Left lung (tissue), 14 donors: ENCODE measurements at places on chromosomes 4 and X.

DNA sequence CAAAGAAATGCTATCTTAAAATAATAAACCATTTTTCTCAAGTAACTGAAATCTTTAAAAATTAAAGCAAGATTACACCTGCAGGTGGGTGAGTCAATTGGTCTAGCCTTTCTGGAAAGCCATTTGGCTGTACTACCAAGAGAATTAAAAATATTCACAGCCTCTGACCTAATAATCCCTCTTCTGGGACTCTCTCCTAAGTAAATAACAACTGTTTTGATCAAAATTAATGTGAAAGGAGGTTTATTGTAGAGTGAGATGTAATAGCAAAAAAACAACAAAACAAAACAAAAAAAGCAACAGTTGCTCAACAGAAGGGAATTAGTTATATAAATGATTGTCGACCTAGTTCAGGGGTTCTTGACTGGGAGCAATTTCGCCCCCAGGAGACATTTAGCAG is 89.0 kb downstream of the GEMIN8 start:
- no peak for DNase-seq

DNA sequence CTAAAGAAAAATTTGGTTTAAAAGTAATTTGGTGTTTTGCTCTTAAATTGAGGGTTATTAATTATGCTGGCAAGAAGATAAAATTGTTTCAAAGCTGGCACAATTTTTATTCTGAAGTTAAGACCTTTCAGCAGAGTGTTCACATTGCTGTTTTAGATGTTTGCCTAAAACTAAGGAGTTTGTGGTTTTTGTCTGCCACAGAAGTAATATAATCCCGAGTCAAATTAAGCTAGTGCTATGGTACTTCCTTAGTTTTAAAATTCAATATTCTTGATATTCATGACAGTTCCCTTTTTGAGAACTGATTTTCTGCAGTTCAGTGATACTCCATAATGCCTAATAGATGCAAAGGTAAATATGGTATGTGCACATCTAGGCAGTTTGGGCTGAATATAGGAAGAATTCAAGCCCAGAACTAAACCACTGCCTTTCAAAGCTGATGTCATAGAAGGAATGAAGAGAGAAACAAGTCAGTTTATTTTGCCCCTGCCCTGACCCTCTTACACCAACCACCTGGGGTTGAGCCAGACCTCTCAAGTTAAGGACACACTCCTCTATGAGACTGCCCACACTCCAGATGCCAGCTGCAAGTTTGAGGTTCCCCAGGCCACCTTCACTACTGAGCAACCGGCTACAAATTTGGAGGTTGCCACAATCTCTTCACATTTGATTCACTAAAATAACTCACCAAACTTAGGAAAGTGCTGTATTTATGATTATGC is 32.1 kb upstream of the VEGFC start:
- DNase-seq = no peak

DNA sequence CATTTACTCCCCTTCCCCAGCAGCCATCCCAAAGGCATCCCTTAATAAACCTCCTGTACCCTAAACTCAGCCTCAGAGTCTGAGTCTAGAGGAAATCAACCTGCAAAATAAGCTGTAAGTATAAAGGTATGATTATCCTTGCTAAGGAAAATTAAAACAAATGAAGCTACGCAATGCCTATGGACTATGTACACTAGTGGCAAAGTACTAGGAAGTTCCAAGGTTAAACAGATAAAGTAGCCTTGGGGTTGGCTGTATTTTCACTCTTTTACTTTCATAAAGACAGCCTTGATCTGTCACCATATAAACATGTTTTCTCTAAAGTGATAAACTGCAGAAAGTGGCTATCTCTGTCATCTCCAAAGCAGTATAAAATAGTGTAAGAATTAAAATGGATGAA is 35.9 kb downstream of the MAP3K15 start:
- no peak for DNase-seq

- DNase-seq = no peak
These were observed 686 bp downstream of the FIP1L1 start for GRCh38 chr4:53378171-53378482.

- DNase-seq = no peak
These were observed 39.3 kb upstream of the PRPS2 start for GRCh38 chrX:12751887-12752286.

- DNase-seq = no peak
These were observed 120.0 kb upstream of the EGFL6 start for GRCh38 chrX:13449441-13449840.

DNA sequence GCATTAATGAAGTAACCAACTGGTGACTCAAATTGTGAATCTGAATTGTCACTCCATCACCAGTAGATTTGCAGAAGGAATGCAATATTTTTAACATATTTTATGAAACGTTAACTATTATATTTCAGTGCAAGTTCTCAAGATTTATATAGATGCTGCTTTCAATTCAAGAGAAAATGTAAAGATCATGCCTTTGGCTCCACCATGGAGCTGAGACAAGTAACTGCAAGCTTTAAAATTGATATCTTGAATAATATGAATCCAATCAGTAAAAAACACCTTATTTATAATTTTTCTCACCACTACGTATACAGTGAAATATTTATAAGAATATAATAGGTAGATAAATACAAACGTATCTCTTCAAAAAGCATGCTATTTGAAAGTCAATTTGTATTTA is 27.8 kb upstream of the GALNTL6 start:
- no peak for DNase-seq

DNA sequence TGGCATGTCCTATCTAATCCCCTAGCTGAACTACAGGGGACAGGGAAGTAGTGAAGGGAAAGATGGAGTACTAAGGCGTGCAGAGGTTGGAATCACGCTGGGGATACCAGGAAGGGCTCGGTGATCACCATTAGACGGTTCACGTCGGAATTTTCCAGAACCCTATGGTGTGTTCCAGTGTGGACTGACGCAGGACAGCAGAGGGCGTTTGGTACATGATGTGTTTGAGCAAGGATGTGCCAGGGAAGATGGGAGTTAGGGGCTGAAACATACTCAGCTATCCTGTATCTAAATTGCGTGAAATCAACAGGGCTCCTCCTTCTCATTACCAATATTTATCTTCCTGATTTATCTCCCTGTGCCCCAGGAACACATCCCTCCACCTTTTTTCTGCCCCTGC is 33.7 kb downstream of the PRPS2 start:
- no peak for DNase-seq

DNA sequence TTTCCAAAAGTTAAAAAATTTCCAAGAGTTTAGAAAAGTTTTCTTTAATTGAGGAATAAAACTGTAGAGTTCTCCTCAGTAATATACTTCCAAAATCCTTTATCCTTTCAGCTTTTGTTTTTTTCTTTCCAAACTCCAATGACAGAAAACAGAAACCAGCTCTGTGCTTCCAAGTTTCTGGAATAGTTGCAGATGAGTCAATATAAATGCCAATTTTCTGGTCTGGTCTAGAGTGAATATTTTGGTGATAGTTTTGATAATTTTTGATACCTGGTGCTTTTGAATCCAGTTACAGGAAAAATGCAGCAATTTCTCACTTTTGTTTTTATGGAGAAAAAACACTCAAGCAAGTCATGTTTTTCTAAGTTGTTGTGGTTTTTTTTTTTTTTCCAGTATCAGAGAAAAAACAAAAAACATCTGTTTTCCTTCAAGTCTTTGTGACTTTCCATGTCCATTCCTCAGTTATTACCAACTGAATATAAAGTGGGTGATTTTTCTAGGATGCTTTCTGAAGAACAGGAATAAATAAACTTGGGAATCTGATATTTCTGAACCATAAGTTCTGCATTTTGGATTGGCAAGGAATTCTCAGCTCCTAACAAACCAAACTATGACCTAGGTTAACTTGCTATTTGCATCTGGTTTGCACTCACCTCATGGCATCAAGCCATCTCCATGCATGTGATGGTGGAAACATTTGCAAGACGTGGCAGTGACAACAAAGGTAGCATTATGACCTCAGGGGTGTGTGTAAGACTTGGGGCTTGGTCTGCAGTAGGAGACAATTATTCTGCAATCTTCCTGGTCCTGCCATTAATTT is 139.1 kb downstream of the VEGFC start:
- DNase-seq = no peak

- no peak for DNase-seq
These were observed 162.8 kb downstream of the ARHGAP24 start for GRCh38 chr4:85637778-85638177.

DNA sequence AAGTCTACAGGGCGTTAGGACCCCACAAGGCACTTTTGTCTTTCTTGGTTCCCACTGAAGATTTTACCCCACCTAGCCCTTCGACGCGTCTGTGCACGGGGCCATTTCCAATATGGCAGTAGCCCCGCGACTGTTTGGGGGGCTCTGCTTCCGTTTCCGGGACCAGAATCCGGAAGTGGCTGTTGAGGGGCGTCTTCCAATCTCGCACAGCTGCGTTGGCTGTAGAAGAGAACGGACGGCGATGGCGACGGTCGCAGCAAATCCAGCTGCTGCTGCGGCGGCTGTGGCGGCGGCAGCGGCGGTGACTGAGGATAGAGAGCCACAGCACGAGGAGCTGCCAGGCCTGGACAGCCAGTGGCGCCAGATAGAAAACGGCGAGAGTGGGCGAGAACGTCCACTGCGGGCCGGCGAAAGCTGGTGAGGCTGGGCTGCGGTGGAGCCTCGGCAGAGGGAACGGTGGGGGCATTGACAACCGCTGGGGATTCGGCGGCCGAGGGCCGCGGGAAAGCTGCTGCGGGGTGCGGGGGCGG is at the start of gene USP11:
USP11 (plus strand) TSS at position 207 of the 530 bp plus-strand sequence; CDS start at position 242, 35 bp downstream.
- peak; percentile 47 for DNase-seq

GRCh38 chr4:152917543-152918395 is 18.4 kb upstream of the FHDC1 start:
- no peak for DNase-seq

DNA sequence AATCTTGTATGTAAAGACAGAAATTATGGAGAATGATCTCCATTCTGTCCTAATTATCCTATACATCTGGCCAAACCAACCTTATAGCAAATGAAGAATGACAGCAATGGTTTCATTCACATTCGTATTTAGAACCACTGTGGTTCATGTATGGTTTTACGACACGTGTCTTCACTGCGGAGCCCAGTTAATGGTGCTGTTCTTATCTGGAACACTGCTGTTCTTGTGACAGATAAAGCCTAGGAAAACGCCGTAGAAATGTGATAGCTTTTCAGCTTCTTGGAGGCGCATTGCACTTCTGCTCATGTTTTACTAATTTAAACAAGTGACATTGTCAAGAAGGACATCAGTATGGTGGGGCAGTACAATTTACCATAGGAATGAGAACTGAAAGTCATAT is 2266.4 kb upstream of the TENM3 start:
- DNase-seq = no peak

DNA sequence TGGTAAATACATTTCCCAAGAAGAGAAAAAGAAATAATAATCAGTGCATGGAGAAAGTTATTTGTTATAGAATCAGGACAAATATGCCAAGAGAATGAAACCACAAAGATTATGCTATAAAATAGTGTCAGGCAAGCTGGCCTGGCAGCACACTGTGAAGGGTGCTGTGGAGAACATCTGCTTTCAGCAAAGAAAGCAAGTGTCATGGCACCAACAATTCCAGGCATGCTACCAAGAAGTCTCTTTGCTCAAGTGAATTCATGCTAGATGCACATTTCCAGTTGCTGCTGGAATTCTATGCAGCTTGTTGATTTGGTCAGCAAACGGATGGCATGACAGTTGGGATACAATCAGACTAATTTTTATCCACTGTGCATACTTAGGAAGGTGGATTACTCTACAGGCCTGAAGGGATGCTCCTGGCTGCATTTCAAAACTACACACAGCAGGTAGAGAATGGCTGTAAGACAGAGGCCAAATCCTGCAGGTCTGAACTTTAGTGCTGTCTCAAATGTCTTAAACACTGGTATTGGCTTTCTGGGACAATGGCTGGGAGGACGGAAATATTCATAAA is 154.6 kb upstream of the FAT1 start:
- no peak for DNase-seq

GRCh38 chr4:5611750-5612149 is 96.6 kb downstream of the EVC2 start:
- no peak for DNase-seq

DNA sequence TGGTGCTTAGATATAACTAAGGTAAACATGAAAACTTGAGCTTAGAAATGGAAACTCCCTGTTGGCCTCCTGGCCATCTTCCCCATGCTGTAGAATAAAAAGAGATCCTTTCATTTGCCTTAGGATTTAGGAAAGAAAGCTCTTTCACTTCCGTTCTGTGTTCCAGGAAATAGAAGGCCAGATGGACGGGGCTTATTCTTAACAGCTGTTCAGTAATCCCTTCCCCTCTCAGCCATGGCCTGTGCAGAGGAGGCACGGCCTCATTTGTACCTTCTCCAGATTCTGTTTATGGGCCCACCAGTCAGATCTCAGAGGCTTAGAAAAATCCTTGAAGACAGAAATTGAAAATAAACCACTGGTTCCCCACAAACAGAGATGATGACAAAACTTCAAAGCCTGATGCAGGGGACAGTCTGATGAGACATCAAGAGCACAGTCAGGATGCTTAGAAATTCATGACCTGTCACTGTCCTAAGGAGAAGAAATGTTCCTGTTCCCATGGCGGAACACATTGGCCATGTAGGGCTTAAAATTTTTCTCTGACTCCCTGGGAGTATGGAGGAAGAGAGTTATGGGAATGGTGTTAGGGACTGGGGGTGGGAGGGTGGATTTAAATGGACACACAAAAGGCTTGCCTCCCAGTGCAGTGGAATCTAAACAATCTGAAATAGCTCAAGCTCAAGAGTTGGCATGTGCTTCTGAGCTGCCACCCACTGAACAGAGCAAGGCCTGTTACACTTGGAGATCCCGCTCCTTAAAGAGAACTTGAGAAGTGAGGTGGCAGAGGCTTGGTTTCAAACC is 188.8 kb downstream of the SOWAHB start:
- DNase-seq = no peak

GRCh38 chr4:136301749-136302495 is 1230.4 kb downstream of the PCDH18 start:
- no peak for DNase-seq

GRCh38 chrX:109934935-109935334 is 68.0 kb upstream of the TMEM164 start:
- DNase-seq = no peak

- no peak for DNase-seq
These were observed 24.8 kb downstream of the LRBA start for GRCh38 chr4:150990250-150990649.

DNA sequence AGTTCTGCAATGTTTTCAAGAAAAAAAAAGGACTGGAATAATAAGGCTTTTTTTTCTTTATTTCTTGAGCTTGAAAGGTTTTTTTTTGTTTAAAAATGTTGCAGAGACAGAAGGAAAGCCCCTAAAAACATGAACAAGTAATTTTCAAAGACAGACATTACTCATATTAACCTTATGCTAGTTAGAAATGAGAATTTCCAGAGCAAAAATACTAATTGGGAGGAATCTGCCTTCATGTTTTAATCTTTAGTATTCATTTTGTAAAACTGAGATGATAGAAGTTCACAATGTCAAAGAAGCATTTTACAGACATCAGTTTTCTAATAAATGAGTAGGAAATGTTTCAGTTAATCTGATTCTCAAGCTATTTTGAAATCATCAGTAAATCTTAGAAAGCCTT is 1805.3 kb downstream of the PCDH7 start:
- no peak for DNase-seq
